ENCODE measurements at places on chromosomes 5 and 9.

DNA sequence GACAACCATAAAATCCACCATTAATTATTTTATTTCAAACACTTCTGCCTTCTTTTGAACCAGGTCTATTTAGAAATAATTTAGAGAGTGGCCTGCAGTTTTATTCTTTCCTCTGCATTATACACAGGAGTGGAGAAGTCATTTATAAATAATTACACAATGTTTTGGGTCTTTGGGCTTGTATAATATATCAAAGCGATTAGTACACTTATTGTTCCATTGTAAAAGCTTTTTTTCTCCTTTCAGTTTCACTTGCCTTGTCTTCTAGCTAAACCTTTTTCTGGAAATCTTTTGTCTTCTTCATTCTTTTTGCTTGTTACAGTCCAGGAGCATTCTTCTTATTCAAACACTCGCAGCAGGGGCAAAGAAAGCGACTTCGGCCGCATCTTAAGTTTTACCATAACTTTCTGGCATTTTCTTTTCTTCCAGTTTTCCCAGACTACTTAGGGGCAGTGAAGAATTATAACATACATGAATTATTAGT is 7.3 kb upstream of the NEUROG1 start:
- DNase-seq: no peak

- DNase-seq: no peak
Measured at GRCh38 chr5:151107084-151107483, 26.2 kb upstream of the TNIP1 start.

DNA sequence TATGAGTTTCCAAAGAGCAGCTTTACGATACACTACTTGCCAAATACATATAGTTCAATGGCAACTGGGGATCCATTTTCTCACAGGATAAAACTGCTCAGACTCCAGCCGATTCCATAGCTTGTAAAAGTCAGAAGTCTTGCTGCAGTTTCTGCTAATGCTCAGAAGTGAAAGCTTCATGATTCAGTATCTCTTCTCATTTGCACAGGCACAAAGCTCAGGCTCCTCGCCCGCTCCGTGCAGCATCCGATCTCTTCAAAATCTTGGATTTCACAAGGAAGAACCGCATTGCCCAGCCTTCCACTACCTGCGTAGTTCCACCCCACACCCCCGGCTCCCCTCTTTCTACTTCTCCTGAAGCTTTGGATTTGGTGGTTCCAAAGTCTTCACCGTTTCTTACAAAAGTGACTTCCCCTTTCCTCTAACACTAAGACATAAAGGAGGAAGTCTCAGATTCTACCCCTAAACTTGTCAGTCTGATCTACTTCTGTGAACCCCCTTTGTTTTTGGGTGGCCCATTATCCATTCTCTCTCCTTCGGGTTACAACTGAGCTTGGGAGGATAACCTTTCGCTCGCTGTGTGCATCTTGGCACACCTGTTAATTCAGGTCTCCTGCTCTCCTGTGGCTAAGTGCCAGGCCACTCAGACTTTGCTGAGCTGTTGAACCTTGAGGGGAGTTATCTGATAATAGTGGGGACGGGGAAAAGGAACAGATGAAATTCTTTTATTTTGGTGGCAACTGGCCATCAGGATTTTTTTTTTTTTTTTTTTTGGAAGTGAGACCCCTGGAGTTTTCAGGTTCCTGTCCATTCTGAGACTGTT is 194.1 kb downstream of the GNA14 start:
- no peak for DNase-seq

DNA sequence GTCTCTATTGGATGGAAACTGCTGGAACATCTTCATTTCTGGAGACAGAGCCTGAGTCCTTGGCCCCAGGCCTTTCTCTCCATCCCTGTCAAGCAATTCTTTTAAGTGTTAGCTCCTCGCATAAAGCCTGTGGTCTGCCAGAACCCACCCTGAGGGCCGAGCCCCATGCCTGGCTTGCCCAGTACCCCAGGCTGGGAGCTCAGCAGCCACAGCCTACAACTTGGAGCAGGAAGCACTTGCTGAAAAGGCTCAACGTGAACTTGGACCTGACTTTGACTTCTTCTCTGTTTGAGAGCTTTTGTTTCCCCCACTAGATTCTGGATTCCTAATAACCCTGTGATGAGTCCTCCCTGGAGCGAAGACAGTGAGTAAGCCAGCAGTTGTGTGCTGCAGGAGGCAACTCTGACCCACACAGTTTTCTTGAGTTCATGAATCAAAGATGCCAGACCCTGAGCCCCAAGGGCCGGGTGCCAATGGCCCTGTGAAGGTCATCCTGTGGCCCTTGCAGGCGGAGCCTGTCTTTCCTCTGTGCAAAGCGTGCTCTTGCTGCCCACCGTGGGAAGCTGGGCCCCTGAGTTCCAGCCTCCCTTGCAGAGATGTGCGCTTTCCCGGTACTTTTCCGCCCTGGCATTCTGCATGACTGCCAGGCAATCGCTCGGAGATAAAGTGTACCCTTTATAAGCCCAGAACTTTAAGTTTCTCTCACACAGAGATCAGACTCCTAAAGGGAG is 64.3 kb upstream of the RUFY1 start:
- peak; percentile 17 for DNase-seq

- no peak for DNase-seq
Measured at GRCh38 chr5:100644185-100644584, 109.0 kb downstream of the FAM174A start.

GRCh38 chr5:143205883-143206195 is 197.6 kb downstream of the NR3C1 start:
- DNase-seq: no peak

All from EH (cell line).